GM23338 (cell line): ENCODE measurements at places on chromosomes 13 and 19. TPM values are rescaled to one million over a fixed set of nuclear protein-coding genes. Genes with fewer than 3 reads are reported as not detected.

GRCh38 chr19:18319591-18320135 lies 3.2 kb downstream of the LSM4 start:
- no peak overlapping the region for H3K4me3 ChIP-seq
- H3K27me3 ChIP-seq = no peaks in the 10 kb centered on the region
- H3K4me1 ChIP-seq = peaks cover 14% of the 10 kb centered on the region
- no peaks in the 10 kb centered on the region; the same call in 1 of the 2 replicates for H3K36me3 ChIP-seq

- no peak overlapping the region for H3K4me3 ChIP-seq
- no peaks in the 10 kb centered on the region for H3K4me1 ChIP-seq
- no peak overlapping the region for H3K27ac ChIP-seq
- peaks cover 3% of the 10 kb centered on the region; the same call in 1 of the 2 replicates for H3K36me3 ChIP-seq
- DNase-seq = no peak
- no peaks in the 10 kb centered on the region for H3K27me3 ChIP-seq
Measured at GRCh38 chr13:41609828-41610227, 152.5 kb downstream of the RGCC start.

DNA sequence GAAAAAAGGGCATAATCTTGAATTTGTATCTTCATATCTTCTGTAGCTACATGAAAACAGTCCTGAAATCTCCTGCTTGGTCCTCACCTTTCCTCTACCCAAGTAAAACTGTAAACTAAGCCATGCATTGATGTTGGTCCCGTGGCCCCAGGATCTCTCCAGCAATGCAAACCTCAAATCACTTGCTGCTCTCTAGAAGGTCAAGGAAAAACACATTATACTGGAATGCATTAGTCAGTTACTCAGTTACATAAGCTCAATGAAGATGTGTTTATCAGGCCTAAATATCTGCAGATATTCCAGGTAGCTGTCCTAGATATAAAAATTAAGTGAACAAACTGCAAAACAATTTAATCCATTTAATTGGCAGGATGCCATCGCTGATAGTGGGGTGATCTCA lies 261.8 kb downstream of the ABCC4 start:
- H3K27me3 ChIP-seq = no peaks in the 10 kb centered on the region
- H3K36me3 ChIP-seq = no peaks in the 10 kb centered on the region
- H3K4me1 ChIP-seq = peaks cover 14% of the 10 kb centered on the region
- H3K4me3 ChIP-seq = no peak overlapping the region

GRCh38 chr13:21208652-21209154 lies 32.2 kb downstream of the MRPL57 start:
- no peak overlapping the region for H3K4me3 ChIP-seq
- H3K4me1 ChIP-seq = no peaks in the 10 kb centered on the region
- no peak for DNase-seq
- no peak overlapping the region for H3K27ac ChIP-seq
- no peaks in the 10 kb centered on the region for H3K36me3 ChIP-seq

CYP2A6 gene
- total RNA-seq = not detected in 2 replicates

DNA sequence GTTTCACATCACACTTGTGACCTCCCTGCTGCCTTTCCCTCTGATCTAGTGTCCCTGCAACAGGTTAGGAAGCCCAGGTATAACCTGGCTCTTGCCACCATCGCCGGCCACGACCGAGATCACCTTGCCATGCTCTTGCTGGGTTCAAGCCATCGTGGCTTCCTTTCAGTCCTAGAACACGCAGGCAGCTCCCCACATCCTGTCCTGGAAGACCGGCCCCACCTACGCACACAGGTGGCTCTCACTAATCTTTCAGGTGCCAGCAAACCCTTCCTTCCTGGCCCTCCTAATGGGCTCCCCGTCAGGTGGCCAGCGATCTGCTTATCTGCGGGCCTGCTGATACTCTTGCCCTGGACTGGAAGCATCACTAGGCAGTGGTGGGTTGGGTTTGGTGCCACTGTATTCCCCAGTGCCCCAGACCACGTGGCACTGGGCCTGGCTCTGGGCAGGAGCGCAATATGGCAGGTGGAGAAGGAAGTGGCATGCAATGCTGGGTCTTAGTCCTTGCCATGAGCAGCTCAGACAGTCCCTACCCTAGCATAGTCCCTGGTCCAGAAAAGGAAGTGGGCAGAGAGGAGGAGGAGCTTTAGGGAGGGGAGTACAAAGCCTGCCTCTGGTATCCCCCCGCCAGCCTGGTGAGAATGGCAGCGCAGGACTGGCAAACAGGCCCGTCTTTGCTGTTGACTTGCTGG lies 11.8 kb downstream of the PPP1R37 start:
- H3K4me1 ChIP-seq = peaks cover 5% of the 10 kb centered on the region; the same call in 1 of the 2 replicates
- no peaks in the 10 kb centered on the region for H3K36me3 ChIP-seq
- H3K4me3 ChIP-seq = no peak overlapping the region
- H3K27me3 ChIP-seq = no peaks in the 10 kb centered on the region

MYH14 gene
- total RNA-seq = 25.5 and 27.3 TPM in 2 replicates

- peak; percentile 85 for DNase-seq
- peaks cover 42% of the 10 kb centered on the region for H3K4me1 ChIP-seq
- H3K27me3 ChIP-seq = no peaks in the 10 kb centered on the region
- H3K4me3 ChIP-seq = peak overlapping the region; percentile 66
Measured at GRCh38 chr19:18433735-18434398, 4.1 kb downstream of the ISYNA1 start.

NUFIP1 gene
- 7.7 and 8.7 TPM in 2 replicates for total RNA-seq

SSC5D gene
- total RNA-seq = 0.69 and 1.2 TPM in 2 replicates

CLDN10 gene
- 34.7 and 35.7 TPM in 2 replicates for total RNA-seq

TICAM1 gene
- 0.31 and 0.38 TPM in 2 replicates for total RNA-seq

FLT1 gene
- total RNA-seq = 112 and 116 TPM in 2 replicates

ZNF235 gene
- total RNA-seq = 3.8 and 5.0 TPM in 2 replicates

CCDC9 gene
- 14.5 and 17.3 TPM in 2 replicates for total RNA-seq

DNA sequence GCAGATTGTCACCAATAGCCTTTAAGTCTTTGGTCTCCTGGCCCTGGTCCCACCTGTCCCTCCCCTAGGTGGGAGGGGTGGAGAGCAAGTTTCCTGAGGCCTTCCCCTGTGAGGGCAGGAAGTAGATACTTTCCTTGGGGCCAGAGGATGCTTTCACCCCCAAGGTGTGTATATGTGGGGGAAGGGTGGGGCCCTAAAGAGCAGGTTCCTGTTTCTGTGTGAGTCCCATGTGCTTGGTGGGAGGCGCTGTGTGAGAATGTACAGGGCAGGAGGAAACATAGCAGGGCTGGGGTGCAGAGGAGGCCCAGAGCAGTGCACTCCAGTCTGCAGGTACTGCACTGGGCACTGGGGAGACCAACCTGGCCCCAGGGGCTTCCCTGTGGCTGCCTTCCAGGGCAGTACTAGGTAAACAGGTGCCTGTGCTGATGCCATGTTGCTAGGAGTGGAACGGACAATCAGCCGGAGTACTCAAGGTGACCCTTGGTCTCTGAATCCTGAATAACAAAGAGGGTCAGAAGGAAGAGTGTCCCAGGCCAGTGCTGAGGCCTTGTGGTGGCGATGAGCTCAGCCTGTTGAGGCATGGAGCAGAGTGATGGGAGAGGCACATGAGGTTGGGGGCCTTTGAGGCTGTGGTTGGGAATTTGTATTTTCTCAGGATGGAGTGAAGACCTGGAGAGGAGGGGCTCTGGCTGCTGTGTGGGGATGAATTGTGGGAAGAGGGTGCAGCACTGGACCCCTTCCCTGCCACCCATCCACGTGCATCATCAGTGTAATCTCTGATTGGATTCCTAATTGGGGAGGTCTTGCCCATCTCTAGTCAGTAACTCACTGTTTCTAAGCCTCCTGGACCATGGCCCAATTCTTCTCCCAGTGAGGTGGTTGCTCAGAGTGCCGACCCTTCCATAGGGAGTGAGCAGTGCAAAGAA lies 5.1 kb downstream of the EGLN2 start:
- DNase-seq = peak; percentile 56
- H3K27ac ChIP-seq = peak overlapping the region; percentile 90
- H3K27me3 ChIP-seq = no peaks in the 10 kb centered on the region
- peak overlapping the region; percentile 35 for H3K4me3 ChIP-seq
- H3K36me3 ChIP-seq = peaks cover 8% of the 10 kb centered on the region; the same call in 1 of the 2 replicates

DNA sequence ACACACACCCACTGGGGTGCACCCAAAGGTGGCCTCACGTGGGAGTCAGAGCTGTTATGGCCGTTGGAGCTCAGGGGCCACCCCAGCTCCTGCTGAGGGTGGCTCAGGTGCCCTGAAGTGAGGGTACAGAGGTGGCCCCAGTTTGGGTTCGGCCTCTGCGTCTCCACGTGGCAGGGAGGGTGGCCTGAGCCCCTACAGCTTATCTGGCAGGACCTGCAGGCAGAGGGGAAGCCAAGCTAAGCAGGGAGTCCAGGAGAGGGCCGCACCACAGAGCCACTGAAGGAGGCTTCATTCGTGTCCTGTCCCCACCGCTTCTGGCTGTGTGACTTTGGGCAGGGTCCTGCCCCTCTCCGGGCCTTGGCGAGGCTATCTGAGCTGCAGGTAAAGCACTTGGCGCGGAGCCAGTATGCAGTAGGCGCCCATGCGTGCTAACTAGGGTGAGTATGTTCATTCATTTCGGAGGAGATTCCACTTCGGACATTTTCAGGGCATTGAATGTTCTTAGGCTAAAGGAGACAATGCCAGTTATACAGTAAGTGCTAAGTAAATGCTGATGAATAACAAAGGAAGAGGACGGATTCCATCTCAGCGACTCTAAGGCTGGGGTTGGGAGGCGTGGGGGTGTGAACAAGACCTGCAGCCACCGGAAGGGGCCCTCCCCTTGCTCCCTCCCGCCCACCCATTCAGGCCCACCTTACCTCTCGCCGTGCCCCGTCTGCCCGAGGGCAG lies 4.9 kb downstream of the REX1BD start:
- peak overlapping the region; percentile 68 for H3K4me3 ChIP-seq
- DNase-seq = peak; percentile 80
- H3K27me3 ChIP-seq = peaks cover 12% of the 10 kb centered on the region; the same call in 1 of the 2 replicates
- peak overlapping the region; percentile 89; the same call in 1 of the 2 replicates for H3K27ac ChIP-seq

DNA sequence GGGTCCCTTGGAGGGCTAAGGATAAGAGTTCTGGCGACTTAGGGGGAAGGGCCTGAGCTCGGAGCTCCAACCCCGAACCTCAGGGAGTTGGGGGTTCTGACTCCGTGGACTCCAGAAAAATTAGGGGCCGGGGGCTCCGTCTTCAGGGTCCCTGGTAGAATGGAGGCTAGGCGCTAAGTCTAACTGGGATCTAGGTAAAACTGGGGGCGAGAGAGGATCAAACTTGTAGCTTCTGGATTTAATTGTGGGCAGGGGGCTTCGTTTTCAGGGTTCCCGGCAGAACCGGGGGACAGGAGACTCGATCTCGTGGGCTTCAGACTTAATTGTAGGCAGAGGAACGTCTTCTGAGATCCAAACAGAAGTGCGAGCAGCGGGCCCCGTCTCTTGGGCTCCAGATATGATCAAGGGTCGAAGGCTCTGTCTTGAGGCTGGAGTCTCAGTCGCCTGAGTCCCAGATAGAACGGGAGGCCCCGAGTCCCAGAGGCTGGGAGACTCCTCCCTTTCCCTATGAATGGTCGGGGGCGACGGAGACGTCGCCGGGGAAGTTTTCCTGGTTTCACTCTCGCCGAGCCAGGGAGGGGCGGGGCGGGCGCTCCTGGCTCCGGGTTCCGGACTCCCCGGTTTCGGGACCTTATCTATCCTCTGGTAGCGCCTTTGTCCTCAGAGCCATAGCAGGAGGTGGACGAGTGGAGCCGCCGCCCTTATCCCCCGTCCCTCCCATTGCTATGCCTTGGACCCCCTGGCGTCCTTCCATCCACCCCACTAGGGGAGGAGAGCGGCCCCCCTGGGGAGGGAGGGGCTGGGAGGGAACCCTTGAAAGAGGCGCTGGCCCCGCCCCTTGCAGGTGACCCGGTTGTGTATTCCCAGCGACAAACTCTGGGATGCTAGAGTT lies 1.3 kb downstream of the NECTIN2 start:
- H3K4me3 ChIP-seq = peak overlapping the region; percentile 99
- H3K27me3 ChIP-seq = peaks cover 7% of the 10 kb centered on the region; the same call in 1 of the 2 replicates
- peak overlapping the region; percentile 100 for H3K27ac ChIP-seq
- peaks cover 25% of the 10 kb centered on the region for H3K4me1 ChIP-seq
- DNase-seq = peak; percentile 85
- H3K36me3 ChIP-seq = no peaks in the 10 kb centered on the region

DNA sequence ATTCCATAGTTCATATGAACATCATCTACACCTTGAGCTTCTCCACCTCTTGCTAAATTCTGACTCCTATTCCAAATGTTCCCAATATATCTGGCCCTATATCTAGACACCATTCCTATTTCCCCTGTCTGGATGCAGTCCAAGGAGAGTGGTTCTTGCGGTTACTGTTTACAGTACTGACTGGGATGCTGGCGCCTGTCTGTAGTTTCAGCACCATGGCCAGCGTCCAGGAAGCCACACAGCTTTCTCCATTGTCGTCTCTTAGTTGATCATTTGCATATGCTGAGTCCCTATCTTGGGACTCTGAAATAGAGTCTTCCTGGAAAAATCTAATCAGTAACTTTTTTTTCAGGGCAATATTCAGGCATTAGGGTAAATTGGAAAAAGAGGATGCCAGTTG lies 14.9 kb downstream of the LAIR2 start:
- H3K4me3 ChIP-seq = no peak overlapping the region
- H3K36me3 ChIP-seq = no peaks in the 10 kb centered on the region
- H3K27me3 ChIP-seq = no peaks in the 10 kb centered on the region
- H3K27ac ChIP-seq = no peak overlapping the region
- H3K4me1 ChIP-seq = no peaks in the 10 kb centered on the region

DNA sequence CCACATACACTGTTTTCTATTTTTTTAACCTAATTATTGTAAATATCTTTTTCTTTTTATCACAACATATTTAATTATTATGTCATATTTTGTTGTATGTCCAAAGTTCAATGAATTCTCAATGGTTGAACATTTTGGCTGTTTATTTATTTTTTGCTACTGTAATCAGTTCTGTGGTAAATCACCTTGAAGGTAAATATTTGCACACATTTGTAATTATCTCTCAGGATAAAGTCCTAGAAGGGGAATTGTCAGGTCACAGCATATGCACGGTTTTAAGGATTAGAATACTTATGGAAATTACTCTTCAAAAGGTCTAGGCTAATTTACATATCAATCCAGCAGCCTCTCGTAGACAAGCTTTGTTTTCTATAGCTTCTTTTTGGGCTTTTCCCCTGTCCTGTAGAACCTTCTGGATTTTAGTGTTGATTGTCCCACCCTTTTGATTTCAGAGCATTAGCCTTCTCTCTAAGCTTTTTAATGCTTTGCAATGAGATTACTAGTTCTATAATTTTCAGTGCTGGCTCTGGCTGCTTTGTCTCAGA lies 362.6 kb downstream of the KCNRG start:
- peak overlapping the region; percentile 33; the same call in 1 of the 2 replicates for H3K4me3 ChIP-seq
- no peaks in the 10 kb centered on the region for H3K27me3 ChIP-seq
- no peaks in the 10 kb centered on the region; the same call in 1 of the 2 replicates for H3K36me3 ChIP-seq
- H3K4me1 ChIP-seq = peaks cover 35% of the 10 kb centered on the region
- DNase-seq = peak; percentile 46

ZNF274 gene
- 31.2 and 40.0 TPM in 2 replicates for total RNA-seq

GRCh38 chr19:38455031-38455430 lies 21.5 kb downstream of the RYR1 start:
- no peak overlapping the region for H3K4me3 ChIP-seq
- H3K27me3 ChIP-seq = no peaks in the 10 kb centered on the region
- 0 out of 2 replicates have a peak, but pooled peaks cover 4% of the 10 kb centered on the region for H3K4me1 ChIP-seq

- no peak overlapping the region for H3K4me3 ChIP-seq
- no peaks in the 10 kb centered on the region for H3K36me3 ChIP-seq
- H3K4me1 ChIP-seq = peaks cover 18% of the 10 kb centered on the region
- DNase-seq = no peak
- peaks cover 100% of the 10 kb centered on the region for H3K27me3 ChIP-seq
Measured at GRCh38 chr13:96999091-96999490, 4.8 kb upstream of the OXGR1 start.

PIK3R2 gene
- 37.1 and 66.6 TPM in 2 replicates for total RNA-seq

ZNF766 gene
- total RNA-seq = 23.5 and 29.3 TPM in 2 replicates
